ENCODE measurements at places on chromosomes 2 and 18. TPM values are rescaled to one million over a fixed set of nuclear protein-coding genes. Genes with fewer than 3 reads are reported as not detected.

DNA sequence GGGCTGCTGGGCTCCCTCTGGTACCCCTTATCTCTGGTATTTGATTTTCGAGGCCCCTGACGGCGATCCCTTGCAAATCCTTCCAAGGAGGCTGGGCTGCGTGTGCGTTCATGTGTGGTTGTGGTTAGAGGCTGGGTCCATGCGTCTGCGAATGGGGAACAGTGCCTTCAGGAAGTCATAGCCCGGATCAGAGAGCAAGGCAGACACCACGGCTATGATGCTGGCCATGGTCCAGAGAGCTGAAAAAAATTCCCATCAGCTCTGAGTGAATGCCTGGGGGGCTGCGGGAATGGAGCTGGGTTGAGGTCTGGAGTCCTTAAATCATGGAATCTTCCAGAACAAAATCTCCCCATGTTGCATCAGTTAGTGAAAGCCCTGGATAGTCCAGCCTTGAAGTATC, 145.5 kb downstream of the ACKR3 start:
- no peak for DNase-seq

DNA sequence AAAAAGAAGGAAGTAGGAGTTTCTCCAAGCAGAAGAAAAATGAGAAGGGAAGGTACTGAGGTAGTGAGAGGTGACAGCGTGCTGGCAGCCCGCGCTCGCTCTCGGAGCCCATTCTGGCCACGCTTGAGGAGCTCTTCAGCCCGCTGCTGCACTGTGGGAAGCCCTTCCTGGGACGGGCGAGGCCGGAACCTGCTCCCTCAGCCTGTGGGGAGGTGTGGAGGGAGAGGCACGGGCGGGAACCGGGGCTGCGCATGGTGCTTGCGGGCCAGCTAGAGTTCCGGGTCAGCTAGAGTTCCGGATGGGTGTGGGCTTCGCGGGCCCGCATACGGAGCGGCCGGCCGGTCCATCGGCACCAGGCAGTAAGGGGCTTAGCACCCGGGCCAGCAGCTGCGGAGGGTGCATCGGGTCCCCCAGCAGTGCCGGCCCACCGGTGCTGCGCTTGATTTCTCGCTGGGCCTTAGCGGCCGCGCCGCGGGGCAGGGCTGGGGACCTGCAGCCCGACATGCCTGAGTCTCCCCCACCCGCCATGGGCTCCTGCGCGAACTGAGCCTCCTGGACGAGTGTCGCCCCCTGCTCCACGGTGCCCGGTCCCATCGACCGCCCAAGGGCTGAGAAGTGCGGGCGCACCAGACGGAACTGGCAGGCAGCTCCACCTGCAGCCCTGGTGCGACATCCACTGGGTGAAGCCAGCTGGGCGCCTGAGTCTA, 11.1 kb upstream of the CYS1 start:
- DNase-seq = no peak

GRCh38 chr2:63844616-63845015, 2.9 kb downstream of the UGP2 start:
- no peak for DNase-seq

GRCh38 chr18:34153711-34154110, 71.0 kb downstream of the NOL4 start:
- DNase-seq = peak; percentile 21

GRCh38 chr18:2846636-2847316, at the start of gene EMILIN2:
Gene EMILIN2, plus strand, starts transcription at chr18:2847006. Its CDS starts 183 bp downstream, at chr18:2847189.
- no peak for DNase-seq

- DNase-seq = peak; percentile 71
Observed at GRCh38 chr18:9898792-9899549, 13.2 kb downstream of the TXNDC2 start.

DNA sequence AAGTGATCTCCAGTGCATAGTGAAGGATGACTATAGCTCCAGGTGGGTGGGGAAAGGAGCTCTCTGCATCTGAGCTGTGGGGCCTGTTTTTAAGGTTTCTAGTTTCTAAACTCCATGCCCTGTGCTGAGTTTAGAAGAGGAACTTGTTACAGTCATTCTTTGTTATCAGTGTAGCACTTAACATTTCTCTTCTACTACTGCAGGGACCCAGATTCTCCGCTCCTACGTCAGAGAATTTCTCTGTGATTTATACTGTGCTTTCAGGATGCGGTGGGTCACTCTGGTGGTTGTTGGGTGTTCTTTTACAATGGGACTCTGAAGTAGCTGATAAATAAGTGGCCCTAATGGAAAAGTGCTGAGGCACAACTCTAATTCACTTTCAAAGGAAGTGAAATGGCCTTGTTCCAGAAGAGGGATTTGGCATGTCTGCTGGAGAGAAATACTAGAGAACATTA, 122.0 kb downstream of the WDSUB1 start:
- DNase-seq = no peak

GRCh38 chr2:128502638-128503246, 184.1 kb upstream of the HS6ST1 start:
- DNase-seq = no peak

DNA sequence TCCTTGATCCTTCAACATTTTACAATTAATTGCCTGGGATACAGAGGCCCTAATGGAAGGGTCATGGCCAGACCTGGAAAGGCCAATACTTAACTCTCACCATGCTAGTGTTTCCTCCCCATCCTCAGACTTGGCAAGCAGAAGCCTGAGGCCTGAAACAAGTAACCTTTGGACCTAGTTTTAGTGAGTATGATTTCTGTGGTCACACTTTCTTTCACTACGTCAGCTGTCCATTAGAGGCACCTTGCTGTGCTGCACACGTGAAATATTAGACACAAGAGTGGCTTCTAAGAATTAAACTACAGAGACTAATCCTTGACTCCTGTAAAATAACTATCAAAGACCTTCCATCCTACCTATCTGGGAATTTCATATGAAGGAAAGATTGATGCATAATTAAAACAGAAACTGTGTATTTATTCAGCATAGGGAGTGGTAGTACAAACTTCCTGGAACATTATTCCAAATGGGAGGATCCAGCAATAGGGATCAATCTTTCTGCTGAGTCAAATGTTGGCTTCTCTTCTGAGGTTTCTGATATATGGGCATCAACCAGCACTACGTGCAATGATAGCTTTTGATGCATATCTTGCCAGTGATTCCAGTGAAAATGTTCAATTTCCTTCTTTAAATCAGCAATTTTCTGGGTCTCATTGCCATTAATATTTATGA, 249.7 kb downstream of the IKZF2 start:
- DNase-seq = peak; percentile 62

- DNase-seq = peak; percentile 21
Observed at GRCh38 chr2:238929242-238930081, 81.6 kb downstream of the TWIST2 start.

DNA sequence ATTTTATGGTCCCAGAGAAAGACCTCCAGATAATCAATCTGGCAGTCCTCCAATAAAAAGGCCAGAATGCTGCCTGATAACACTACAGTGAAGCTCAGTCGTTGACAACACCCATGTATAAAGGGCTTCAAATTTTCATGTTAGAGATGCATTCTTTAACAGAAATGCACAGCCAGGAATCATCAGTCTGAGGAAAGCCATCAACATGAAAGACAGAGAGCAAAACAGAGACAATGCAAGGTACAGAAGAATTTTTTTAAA, 13.8 kb downstream of the BABAM2 start:
- no peak for DNase-seq

GRCh38 chr2:133600266-133600928, 32.1 kb upstream of the NCKAP5 start:
- DNase-seq = no peak

DNA sequence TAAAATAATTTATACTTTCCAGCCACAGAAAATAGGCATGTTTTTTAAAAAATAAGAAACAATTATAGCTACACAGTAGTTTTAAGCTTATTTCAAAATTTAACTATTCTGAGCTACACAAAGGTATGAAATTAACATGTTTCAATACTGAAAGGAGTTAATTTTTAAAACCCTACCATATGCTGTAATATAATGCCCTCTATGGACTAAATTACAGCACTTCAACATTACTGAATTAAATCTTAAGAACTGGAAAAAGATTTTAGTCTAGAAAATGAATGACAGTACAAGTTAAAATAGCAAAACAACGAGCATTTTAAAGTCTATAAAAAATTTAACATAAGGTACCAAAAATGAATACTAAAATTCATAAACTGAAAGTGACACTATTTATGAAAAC, 36.3 kb downstream of the RTN4 start:
- no peak for DNase-seq

DNA sequence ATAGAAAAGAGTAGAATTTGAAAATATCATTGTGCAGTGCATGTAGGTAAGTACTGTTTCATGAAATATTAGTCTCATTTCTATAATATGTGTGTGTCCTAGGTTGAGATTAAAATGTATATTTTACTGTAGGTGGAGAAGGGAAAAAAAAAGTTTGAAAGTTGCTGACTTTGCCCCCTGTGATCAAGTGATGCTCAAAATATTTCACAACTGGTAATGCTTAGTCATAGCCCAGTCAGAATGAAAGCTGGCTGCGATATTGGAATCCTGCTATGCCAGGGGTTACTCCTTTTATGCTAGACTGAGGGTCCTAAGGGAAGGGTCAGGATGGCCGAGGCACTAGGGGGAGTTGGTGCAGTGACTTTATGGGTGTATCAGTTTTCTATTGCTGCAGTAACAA, 19.5 kb upstream of the CFAP36 start:
- peak; percentile 74 for DNase-seq

DNA sequence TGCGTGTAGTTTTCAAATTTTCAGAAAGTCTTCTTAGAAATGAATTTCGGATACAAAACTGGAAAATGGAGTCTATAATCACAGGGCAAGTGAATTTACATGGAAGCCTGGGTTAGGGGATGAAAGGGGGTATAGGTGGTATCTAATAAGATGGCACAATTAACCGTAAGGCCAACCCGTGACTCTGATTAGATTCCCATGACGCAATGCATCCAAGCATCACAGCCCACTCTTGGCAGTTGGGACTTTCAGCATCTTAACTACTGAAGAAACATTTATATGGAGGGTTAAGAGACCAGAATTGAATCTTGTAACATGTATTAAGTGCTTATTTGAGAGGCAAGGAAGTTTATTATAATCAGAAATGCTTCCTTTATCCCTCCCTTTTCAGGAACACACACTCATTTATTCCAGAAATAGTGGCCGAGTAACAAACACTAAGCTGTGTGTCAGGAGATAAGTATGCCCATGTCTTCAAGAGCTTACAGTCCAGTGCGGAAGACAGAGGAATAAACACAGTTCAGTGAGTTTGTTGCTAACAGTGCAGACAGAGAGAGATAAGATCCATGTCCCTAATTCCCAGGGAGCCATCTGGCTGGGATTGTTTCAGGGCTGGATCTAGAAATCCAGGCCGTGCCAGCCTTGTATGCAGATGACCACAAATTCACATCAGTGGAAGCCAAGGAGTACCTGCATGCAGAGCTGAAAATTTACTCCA, 151.2 kb downstream of the ANTXR1 start:
- DNase-seq = no peak

GRCh38 chr2:136363900-136364299, 246.0 kb upstream of the CXCR4 start:
- no peak for DNase-seq

DNA sequence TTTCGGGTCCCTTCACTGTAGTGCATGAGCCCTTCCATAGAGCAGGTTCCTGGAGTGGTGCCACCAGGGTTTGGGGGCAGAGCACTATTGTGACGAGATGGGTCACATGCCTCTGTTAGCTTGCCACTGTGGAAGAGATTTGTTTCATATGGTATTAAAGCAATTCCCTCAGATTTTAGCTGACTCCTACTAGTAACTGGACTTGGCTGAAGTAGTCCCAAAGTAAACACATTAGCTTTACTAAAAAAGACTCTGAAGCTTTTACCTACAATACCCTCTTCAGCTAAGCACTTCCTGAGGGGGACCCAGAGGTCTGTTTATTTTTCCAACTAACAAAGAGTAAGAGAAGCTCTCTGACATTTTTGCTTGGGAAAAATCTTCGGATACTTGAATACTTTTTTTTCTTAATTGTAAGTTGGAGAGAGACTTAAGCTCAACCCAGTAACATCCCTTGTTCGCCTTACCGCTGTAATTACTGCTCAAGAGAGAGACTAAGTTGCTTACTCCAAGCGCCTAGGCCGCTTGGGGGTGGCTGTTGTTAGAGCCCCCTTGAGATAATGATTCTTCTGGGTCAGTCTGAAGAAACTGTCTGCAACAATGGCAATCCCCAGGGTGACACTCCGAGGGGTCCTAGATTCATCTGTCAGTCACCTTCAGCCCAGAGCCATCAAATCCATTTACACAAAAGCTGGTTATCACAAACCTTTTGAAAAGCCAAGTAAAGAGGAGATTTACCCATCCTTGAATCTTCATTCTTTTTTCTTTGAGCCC, 177.4 kb downstream of the FIGN start:
- DNase-seq = no peak

- no peak for DNase-seq
Observed at GRCh38 chr18:46338205-46338604, 234.0 kb downstream of the HAUS1 start.

- no peak for DNase-seq
Observed at GRCh38 chr2:148903979-148904378, 29.0 kb downstream of the KIF5C start.

GRCh38 chr2:110667071-110667470, 10.8 kb downstream of the BUB1 start:
- DNase-seq = no peak

DNA sequence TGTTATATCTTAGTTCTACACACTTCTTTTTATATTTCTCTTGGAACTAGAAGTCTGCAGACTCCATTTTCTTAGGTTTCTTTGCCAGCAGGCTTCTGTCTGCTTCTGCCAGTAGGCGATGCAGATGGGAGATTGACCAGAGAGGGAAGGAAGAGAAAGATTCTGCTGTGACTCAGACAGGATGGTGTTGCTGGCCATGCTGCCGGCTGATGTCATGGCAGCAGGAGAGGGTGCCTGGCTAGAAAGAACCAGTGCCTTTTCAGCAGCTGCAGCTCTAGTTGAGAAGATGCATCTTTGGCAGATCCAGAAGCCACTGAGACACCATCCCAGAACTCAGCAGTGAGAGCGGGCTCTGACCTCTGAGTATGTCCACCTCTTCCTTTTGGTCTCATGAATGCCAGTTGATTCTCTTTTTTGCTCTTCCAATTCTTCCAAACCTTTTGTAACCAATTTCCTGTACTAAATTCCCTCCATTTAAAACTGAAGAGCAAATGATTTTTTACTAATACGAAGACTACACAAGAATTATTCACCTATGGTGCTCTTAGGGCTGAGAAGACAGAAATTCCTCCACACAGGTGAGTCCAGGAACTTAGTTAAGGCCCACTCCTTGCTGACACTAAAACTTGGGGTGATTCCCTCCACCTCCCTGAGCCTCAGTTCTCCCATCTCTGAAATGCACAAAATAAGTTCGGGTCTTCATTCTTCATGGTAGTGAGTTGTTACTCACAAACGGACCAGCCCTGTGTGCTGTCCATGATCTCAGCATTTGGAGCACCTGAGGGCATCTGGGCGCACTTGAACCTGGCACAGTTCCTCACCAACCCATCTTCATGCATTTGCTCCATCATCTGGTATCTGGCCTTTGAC, 200.7 kb downstream of the MYCN start:
- no peak for DNase-seq

Gene KCNIP3
- 19.1 TPM for total RNA-seq

Gene COL3A1
- 0.36 TPM for total RNA-seq

Gene SLC11A1
- total RNA-seq = 0.17 TPM

Gene DSG1
- total RNA-seq = not detected

All from PC-3 (cell line).